ENCODE measurements at places on chromosomes 12 and 14.

- DNase-seq, result no peak
These were observed 23.7 kb upstream of the CHST11 start for GRCh38 chr12:104433061-104433460.

GRCh38 chr14:52299692-52300278 is 14.3 kb upstream of the PTGER2 start:
- DNase-seq, result peak; percentile 58

GRCh38 chr12:106138633-106139421 is at the start of gene NUAK1:
Gene NUAK1, minus strand, starts transcription at chr12:106138954. Its CDS starts 301 bp downstream, at chr12:106138653.
- peak; percentile 80 for DNase-seq

GRCh38 chr12:16325426-16325825 is 22.0 kb upstream of the MGST1 start:
- no peak for DNase-seq

- DNase-seq, result no peak
These were observed 10.3 kb downstream of the PPHLN1 start for GRCh38 chr12:42336286-42336685.

- no peak for DNase-seq
These were observed 99.6 kb upstream of the HECTD1 start for GRCh38 chr14:31307198-31307597.

DNA sequence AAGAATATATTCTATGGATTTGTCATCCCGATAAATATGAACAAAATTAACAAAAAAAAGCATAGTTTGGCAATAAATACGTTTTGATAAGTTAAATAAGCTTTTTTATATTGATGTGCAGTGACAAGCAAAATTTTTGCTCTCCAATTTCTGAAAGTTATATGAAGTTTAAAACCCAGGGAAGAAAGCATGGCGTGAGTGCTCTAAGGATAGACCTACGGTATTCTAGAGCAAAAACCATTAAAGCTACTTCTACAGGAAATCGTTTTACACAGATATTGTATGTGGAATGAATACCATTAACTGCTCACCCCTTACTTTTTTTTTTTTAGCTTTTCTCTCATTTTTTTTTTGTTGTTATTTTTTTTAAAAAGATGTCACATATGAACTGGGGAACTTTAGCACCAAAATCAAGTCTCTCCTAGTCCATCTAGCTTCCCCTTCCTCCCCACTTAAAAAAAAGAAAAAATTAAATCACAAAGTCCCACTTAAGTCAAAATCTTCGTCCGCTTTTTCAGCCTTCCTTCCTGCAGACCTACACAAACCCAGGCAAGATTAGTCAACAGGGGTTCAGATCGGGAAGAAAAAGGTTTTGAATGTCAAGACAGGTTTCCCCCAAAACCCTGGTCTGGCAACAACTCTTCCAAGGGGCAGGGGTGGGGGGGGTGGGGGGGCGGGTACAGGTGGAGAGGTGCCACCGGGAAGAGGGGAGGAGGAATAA is 4.4 kb downstream of the ZFP36L1 start:
- no peak for DNase-seq

DNA sequence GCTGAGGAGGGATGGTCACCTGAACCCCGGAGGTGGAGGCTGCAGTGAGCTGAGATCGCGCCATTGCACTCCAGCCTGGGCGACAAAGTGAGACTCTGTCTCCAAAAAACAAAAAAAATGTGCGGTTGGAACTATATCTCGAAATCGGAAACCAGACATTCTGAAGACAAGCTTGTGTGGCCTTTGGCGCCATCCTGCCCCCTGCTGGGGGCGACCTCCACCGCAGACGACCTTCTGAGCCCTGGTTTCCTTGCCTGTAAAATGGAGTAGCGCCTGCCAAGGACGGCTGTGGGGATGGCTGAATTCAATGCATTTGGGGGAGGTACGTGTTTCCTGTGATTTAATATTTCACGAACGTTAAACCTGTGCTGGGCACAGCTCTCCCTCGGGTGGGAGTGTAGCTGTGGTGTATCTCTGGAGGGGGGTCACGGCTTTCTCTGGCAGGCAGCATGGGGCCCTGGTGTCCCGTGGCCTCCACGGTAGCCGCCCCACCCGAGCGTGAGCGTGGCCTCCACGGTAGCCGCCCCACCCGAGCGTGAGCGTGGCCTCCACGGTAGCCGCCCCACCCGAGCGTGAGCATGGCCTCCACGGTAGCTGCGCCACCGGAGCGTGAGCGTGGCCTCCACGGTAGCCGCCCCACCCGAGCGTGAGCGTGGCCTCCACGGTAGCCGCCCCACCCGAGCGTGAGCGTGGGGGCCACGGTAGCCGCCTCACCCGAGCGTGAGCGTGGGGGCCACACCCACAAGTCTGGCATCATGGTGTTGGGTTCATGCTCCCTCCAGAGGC is 55.3 kb downstream of the LRCOL1 start:
- DNase-seq, result no peak

DNA sequence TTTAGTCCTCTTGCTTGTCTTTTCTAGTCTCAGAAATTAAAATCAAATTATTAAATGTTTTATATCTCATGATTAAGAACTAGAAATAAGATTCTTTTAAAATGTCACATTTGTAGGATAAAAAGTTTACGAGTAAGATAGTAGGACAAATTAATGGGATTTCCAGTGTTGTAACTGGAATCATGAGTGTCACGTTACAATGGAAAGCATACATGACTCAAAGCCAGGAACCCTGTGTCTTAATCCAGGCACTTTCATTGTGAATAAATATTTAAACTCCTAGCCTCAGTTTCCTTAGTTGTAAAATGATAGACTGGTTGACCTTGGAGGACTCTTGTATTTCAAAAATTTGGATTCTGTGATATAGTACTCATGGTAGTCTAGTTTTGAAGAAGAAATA is 84.9 kb downstream of the MIA2 start:
- DNase-seq, result no peak
